ENCODE measurements at places on chromosomes 4 and X. TPM values are rescaled to one million over a fixed set of nuclear protein-coding genes. Genes with fewer than 3 reads are reported as not detected.

Gene DDX53
- total RNA-seq, result not detected

Gene ANK2
- 31.4 TPM for total RNA-seq

DNA sequence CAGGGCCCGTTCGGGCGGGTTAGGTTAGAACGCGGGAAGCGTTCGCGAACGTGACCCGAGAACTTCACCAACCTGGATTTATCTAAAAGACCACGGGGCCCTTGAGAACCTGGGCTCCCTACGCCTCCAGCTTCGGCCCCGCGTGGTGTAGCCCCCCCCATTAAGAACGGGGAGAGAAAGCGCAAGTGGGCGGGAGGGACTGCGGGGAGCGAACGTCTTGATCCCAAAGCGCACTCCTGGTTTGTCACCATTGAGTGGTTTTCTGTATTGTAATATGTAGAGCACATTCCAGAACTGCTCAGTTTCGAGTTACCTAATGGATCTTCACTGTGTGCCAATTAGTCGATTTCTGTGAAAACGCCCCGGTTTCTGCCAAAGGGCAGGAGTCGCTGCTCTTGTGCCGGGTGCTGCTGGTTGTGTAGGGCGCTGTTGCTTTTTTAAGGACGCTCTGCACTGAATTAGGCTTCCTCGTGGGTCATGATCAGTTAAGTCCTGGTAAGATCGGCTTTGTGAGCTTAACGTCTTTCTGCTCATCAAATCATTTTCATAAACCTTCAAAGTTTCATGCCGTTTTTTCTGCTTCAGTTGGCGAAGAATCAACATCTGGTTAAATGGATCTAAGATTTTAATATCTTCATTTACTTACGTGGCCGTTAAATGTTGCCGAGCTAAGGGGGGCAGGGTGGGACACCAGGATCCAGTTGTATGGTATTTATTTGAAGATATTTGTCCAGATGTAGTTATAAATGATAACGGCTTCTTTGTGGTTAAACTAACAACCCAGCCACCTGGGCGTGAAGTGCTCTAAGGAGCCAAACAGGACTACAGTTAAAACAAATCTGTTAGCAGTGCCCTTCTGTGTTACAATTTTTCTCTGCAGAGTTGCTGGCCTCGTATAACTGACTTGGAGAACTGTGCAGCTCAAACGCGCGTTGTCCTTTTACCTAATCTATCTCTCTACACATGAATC is 809 bp downstream of the MND1 start:
- DNase-seq, result peak; percentile 43

GRCh38 chrX:101383679-101384205 is 2.2 kb downstream of the BTK start:
- no peak for DNase-seq

- no peak for DNase-seq
Measured at GRCh38 chr4:151530783-151531182, 121.8 kb downstream of the FHIP1A start.

- DNase-seq, result no peak
Measured at GRCh38 chrX:33987458-33987857, 144.7 kb downstream of the FAM47A start.

DNA sequence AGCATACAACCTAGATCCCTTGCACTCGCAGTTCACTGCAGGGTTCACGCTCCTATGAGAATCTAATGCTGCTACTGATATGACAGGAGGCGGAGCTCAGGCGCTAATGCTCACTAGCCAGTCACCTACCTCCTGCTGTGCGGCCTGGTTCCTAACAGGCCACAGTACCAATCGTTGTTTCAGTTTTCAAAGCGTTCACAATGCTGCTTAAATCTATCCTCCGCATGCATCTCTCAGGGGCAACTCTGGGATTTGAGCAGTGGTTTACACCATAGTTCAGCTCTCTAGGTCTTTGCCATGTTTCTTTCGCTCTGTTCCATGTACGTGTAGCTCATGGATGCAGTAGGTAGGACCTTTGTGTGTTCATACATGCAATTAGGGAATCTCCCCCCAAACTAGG is 47.2 kb downstream of the CLOCK start:
- DNase-seq, result no peak

- DNase-seq, result no peak
Measured at GRCh38 chr4:71907782-71908181, 123.9 kb upstream of the GC start.
